Trophoblast cell (in vitro differentiated cells and primary cell): ENCODE measurements at places on chromosomes 5 and 9.

- DNase-seq, result no peak
These were observed 76.4 kb downstream of the PHAX start for GRCh38 chr5:126677121-126677520.

DNA sequence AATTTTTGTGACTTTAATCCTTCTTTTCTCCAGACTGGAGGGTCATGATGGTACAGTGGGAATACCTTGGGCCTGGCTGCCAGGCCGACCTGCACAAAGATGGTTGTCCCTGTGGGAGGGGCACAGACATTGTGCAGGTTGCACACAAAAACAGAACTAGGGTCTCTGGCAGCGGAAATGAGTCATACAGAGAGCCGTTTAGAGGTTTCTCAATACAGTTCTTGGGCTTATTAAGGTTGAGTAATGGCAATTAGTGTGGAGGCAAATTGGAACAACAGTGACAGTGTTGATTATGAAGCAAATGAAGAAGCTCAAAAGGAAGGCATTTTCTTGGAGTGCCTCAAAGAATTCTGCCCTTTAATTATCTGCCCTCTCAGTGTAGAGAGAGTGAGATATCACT, 173.6 kb downstream of the TENT4A start:
- no peak for DNase-seq

DNA sequence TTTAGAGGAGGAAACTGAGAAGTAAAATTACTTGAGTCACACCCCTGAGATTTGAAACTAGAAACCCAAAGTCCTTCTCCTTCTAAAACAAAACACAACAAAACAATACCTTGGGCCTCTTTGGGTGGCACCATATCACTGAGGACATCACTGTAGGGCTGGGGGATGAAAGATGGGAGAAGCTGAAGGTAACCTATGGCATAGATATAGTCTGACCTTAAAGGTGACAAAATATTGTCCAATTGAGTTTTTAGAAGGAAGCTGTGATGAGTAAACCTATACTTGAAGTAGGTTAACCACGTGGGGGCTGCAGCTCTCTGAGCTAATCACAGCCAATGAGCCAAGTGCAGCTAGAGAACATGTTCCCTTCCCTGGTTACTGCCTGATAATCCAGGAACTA, 167.4 kb upstream of the CD180 start:
- DNase-seq, result no peak

DNA sequence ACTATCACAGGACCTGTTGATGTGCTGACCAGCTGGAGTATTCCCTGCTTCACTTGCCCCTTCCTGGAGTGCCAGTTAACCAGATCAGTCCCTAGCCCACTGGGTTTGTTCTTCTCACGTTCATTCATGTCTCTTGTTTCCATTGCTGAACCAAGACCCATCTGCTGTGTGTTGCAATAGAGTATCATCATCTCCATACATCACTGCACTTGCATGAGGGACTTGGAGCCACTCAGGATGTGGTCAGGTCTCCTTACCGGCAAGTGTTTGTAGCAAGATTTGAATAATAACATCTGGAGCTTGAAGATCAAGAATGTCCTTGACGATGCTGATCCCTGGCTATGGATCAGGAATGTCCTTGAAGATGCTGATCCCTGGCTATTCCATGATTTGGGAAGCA, 358.6 kb downstream of the IRX1 start:
- DNase-seq, result no peak

DNA sequence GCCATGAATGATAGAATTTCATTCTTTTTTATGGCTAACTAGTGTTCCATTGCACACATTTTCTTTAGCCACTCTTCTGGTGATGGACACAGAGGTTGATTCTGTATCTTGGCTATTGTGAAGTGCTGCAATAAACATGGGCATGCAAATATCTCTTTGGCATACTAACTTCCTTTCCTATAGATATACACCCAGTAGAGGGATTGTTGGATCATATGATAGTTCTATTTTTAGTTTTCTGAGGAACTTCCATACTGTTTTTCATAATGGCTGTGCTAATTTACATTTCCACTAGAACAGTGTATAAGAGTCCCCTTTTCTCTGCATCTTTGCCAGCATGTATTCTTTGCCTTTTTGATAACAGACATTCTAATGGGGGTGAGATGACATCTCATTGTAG, 50.4 kb upstream of the CDK5RAP2 start:
- no peak for DNase-seq

GRCh38 chr9:110923601-110924000, 114.7 kb downstream of the LPAR1 start:
- DNase-seq, result no peak

- peak; percentile 42 for DNase-seq
These were observed 274.4 kb downstream of the DIRAS2 start for GRCh38 chr9:90368241-90368640.

DNA sequence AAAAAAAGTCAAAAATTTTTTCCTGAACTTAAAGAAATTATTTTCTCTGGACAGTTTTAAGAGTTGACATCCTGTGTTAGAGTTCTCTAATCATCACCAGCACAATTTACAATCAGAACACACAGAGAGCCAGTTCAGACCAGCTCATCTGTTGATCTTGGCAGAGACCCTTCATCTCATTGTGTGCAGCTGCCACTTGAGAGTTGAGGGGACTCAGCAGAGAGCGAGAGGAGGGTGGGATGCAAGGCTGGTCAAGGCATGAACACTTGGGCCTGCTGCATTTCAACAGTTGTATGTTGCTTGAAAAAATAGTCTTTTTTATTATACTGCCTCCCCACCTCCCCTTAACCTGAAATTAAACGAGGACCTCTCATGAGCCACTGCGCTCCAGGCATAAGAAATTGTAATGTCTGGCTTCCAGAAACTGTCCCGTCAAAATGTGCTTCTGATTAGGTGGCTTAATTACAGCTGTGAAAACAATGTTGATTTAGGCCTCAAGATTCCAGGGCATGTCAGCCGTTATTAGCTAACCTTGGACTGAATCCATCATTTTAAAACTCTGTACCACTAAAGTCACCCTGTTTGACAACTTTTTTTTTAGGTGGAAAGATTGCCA, 383.6 kb downstream of the CCDC171 start:
- no peak for DNase-seq

GRCh38 chr5:143572671-143573070, 169.2 kb upstream of the NR3C1 start:
- DNase-seq, result no peak

GRCh38 chr9:21165516-21165915, 944 bp downstream of the IFNA21 start:
- DNase-seq, result no peak

DNA sequence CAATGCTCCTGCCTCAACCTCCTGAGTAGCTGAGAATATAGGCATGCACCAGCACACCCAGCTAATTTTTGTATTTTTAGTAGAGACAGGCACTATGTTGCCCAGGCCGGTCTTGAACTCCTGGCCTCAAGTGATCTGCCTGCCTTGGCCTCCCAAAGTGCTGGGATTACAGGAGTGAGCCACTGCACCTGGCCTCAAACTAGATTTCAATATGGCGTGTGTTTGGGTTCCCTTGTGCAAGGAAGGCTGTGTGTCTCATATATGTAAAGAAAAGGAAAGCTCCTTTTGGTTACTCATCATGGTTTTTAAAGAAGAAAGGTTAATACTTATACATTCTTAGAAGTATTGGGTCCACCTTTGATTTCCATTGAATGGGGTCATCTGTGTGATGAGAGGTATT, 70.7 kb downstream of the ANKRD33B start:
- DNase-seq, result no peak

DNA sequence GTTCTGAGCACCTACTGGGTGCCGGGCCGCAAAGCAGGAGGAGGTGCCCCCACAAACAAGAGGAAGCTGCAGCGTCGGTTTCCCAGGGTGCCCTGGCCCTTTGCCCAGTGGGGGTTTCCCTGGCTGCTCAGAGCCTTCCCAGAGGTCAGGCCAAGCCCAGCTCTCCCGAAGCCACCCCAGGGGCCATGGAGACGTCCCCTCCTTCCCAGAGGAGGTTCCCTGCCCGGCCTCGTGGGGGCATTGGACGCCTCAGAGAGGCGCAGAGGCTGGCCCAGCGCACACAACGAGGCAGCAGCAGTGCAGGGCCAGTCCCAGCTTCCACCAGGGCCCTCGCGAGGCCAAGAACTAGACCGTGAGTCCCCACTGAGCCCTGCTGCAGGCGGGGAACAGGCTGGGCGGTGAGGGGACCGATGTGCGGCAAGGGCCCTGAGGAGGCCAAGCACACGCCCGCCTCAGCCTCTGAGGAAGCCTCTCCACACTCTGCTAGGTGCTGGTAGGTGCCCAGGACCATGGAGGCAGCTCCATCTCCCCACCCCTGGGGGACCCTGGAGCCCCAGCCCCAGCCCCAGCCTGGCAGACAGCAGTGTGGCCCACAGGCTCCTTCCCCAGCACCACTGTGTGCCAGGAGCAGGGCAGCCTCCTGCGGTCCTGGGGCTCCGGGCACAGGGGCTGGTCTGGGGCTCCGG, 7.0 kb downstream of the DIPK1B start:
- no peak for DNase-seq
